ENCODE measurements at places on chromosomes 5 and 9. TPM values are rescaled to one million over a fixed set of nuclear protein-coding genes. Genes with fewer than 3 reads are reported as not detected.

The ARID3C gene
- total RNA-seq, result not detected

GRCh38 chr9:135016876-135017275 lies 70.6 kb upstream of the OLFM1 start:
- H3K27ac ChIP-seq, result no peak overlapping the region
- no peak overlapping the region for H3K4me3 ChIP-seq
- H3K36me3 ChIP-seq, result no peaks in the 10 kb centered on the region

DNA sequence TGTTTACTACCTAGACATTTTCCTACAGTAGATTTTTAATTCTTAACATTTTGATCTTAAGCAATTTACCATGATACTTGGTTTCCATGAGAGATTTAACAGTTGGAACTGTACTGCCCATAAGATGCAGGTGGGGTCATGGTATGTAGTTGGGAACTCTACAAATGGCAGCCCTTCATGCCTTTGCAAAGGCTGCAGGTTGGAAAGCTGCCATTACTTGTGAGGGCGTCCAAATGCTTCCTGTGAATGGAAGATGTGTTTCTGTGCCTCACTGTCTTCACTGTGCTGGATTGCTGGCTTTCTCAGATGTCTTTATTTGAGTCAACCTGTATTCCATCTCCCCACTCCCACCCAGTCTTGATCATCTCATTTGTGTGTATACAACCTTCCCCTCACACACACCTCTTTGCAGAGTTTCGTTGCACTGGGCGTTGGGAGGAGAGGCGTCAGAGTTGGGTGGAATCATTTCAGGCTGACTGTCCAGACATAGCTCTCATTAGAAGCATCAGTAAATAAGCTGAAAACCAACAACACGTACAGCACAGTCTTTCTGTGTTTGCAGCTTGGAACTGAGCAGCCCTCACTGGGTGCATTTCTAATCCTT lies 14.8 kb upstream of the ABL1 start:
- H3K4me3 ChIP-seq, result no peak overlapping the region
- DNase-seq, result no peak
- H3K36me3 ChIP-seq, result no peaks in the 10 kb centered on the region
- H3K4me1 ChIP-seq, result peaks cover 11% of the 10 kb centered on the region
- no peaks in the 10 kb centered on the region for H3K27me3 ChIP-seq

DNA sequence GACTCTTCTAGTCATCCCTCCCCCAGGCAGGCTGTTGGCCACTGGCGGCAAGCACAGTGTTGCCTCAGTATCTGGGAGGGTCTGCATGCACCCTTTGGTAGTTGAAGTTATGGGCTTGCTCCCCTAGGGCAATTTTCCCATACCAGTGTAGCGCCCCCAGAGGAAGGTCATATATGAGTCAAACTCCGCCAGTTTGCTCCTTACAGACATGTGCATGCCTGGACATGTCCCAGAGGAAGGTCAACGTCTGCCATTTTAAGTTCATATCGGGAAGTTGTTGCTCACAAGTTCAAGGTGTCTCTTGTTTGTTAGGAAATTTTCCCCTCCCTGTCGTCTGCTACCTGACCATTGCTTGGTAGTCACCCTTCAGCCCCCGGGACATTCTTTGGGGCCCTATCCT lies 51.3 kb upstream of the MROH2B start:
- H3K4me3 ChIP-seq, result no peak overlapping the region
- no peak overlapping the region for H3K27ac ChIP-seq
- H3K27me3 ChIP-seq, result no peaks in the 10 kb centered on the region
- H3K4me1 ChIP-seq, result no peaks in the 10 kb centered on the region
- DNase-seq, result no peak

GRCh38 chr5:167767795-167768194 lies 523.6 kb upstream of the WWC1 start:
- H3K27me3 ChIP-seq, result peaks cover 5% of the 10 kb centered on the region
- DNase-seq, result no peak
- H3K36me3 ChIP-seq, result no peaks in the 10 kb centered on the region
- H3K27ac ChIP-seq, result no peak overlapping the region

The PCSK1 gene
- not detected for total RNA-seq

The RMI1 gene
- total RNA-seq, result 5.4 TPM

The SLC36A2 gene
- total RNA-seq, result not detected

- no peaks in the 10 kb centered on the region for H3K36me3 ChIP-seq
- H3K4me3 ChIP-seq, result no peak overlapping the region
- H3K27me3 ChIP-seq, result no peaks in the 10 kb centered on the region
- no peaks in the 10 kb centered on the region for H3K4me1 ChIP-seq
- no peak for DNase-seq
These were observed 42.8 kb downstream of the CAMSAP1 start for GRCh38 chr9:135864447-135865049.

DNA sequence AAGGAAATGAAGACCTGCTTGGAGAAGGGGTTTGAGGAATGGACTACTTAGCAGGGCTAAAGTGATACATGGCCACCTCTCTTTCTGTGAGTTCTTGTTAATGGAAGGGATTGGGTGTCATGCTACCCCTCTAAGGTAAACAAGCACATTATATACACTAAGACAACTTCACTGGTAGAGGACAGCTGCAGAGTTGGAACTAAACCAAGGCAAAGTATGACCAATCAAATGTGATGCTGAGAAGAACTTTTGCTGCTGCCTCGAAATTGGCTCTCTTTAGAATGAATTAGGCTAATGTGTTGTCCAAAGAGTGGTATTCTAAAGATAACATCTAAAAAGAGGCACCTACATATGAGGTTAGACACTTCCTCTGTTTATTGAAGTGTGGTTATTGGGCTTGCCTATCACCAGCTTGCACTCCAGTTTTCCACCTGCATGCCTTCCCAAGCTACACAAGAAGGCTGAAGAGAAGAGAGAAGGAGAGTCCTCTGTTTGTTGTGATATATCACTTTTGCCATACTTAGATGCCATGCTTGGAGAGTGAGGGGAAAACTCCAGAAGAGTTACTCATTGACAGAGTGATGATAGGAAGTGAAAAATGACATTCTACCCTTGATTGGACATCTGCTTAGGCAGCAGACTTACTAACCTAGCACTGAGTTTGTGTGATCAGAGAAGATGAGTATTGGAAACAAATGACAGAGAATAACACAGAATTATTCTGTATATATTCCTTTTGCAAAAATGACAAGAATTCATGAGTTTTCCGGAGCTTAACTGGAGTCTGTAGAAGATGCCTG lies 536.1 kb downstream of the ZNF608 start:
- no peak overlapping the region for H3K4me3 ChIP-seq
- no peaks in the 10 kb centered on the region for H3K36me3 ChIP-seq
- no peak overlapping the region for H3K27ac ChIP-seq
- no peak for DNase-seq
- no peaks in the 10 kb centered on the region for H3K4me1 ChIP-seq
- H3K27me3 ChIP-seq, result no peaks in the 10 kb centered on the region

The FAXDC2 gene
- 79.0 TPM for total RNA-seq

DNA sequence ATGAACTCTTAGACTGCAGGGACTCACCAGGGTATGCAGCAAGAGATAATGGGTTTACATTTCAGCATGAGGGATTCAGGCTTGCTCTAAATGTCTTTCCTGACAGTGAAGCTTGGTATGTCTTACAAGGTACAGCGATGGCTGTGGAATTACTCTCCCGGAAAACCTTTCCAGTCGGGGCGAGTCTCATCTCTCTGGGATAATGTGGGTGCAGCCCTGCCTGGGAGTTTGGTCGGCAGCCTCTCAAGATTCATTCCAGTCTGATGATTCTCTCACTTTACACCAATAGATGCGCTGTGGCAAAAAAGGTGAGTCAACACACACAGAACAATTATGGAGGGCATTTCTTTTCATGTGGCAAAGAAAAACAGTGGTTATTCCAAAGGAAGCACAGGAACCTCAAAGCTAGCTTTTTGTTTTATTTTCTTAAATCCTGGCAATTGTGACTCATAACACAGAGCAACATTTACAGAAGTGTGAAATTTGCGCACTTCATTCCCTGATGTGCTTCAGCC lies 190.3 kb downstream of the DCP2 start:
- no peak for DNase-seq
- H3K4me3 ChIP-seq, result no peak overlapping the region
- H3K27ac ChIP-seq, result no peak overlapping the region
- H3K4me1 ChIP-seq, result no peaks in the 10 kb centered on the region

DNA sequence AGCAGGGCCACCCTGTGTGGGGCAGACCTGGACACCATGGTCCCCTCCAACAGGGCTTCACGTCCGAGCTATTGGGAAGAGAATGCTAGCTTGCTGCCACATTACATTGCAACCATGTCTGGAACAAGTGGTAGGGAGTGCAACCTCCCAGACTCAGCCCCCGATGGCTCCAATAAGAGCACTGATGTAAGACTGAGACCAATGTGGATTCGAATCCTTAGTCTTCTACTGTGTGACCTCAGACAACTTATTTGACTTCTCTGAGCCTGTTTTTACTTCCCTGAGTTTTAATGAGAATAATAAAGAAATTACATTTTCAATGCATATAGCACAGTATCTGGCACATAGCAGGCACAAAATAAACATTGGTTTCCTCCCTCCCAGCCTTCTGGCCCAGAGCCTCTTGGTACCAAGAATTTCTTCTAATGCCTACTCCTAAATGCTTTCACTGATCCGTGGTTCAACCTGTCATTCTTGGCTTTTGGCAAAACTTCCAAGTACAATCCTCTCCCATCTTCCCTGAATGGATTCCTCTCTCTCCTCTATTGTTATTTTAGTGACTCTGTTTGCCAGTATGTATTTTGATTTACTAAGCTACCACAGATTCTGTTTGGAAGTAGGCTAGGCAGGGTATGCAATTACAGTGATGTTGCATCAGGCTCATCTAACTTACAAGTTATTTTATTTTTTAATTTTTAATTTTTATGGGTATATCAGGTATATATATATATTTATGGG lies 34.6 kb upstream of the COL15A1 start:
- no peaks in the 10 kb centered on the region for H3K27me3 ChIP-seq
- no peak for DNase-seq
- no peaks in the 10 kb centered on the region for H3K36me3 ChIP-seq

DNA sequence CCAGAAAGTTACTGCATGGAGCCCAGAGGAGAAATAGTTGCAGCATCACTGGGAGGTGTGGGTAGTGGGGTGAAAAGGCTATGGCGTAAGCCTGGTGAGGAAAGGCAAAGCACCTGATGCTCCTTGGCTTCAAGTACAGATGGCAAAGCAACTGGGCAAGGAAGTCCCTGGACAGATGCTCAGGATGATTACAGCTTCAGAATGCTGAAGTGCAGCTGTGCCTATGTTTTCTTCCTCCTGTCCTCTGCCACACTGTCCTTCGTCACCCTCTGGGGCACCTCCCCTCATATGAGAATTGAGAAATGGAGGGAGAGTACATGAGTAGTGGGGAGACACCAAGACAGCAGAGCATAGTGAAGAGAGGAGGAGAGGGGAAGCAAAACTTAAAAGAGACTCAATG lies 328.0 kb downstream of the PDE4D start:
- H3K27ac ChIP-seq, result no peak overlapping the region
- no peaks in the 10 kb centered on the region for H3K4me1 ChIP-seq
- H3K4me3 ChIP-seq, result no peak overlapping the region
- H3K27me3 ChIP-seq, result no peaks in the 10 kb centered on the region
- DNase-seq, result no peak

GRCh38 chr5:68264024-68264956 lies 48.7 kb downstream of the PIK3R1 start:
- H3K27ac ChIP-seq, result peak overlapping the region; percentile 71
- no peak for DNase-seq
- no peaks in the 10 kb centered on the region for H3K36me3 ChIP-seq
- no peaks in the 10 kb centered on the region for H3K27me3 ChIP-seq
- H3K4me1 ChIP-seq, result peaks cover 75% of the 10 kb centered on the region

GRCh38 chr5:142769251-142769792 lies 855 bp upstream of the ARHGAP26 start:
- peak overlapping the region; percentile 96 for H3K4me3 ChIP-seq
- no peaks in the 10 kb centered on the region for H3K27me3 ChIP-seq
- no peaks in the 10 kb centered on the region for H3K36me3 ChIP-seq
- H3K4me1 ChIP-seq, result peaks cover 21% of the 10 kb centered on the region
- peak overlapping the region; percentile 82 for H3K27ac ChIP-seq

The DND1 gene
- total RNA-seq, result 0.84 TPM

The IFNB1 gene
- not detected for total RNA-seq

The ZFP37 gene
- 2.4 TPM for total RNA-seq

DNA sequence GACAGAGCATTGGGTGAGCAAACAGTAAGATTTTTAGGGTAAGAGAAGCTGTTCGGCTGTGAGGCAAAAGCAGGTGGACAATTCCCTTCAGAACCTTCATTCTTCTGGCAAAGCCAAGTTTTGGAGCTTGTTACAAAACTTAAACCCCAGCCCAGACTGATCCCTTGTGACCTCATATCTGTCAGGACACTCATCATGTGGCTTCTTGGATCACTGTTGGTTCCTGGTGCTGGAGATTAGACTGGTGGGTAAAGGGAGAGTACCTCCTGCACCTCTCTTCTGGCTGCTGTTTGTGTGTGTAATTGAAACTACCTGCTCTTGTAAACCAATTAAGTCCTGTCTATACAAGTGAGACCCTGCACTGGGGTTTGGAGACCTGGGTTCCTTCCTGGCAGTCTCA lies 21.0 kb downstream of the LARP1 start:
- no peak overlapping the region for H3K27ac ChIP-seq
- peaks cover 33% of the 10 kb centered on the region for H3K4me1 ChIP-seq
- no peak for DNase-seq
- H3K27me3 ChIP-seq, result no peaks in the 10 kb centered on the region
- no peak overlapping the region for H3K4me3 ChIP-seq
- H3K36me3 ChIP-seq, result no peaks in the 10 kb centered on the region

- no peaks in the 10 kb centered on the region for H3K36me3 ChIP-seq
- peaks cover 25% of the 10 kb centered on the region for H3K4me1 ChIP-seq
- DNase-seq, result no peak
- peak overlapping the region; percentile 78 for H3K4me3 ChIP-seq
These were observed 399 bp downstream of the NUP155 start for GRCh38 chr5:37370550-37370863.

The SLC46A2 gene
- total RNA-seq, result 17.0 TPM

DNA sequence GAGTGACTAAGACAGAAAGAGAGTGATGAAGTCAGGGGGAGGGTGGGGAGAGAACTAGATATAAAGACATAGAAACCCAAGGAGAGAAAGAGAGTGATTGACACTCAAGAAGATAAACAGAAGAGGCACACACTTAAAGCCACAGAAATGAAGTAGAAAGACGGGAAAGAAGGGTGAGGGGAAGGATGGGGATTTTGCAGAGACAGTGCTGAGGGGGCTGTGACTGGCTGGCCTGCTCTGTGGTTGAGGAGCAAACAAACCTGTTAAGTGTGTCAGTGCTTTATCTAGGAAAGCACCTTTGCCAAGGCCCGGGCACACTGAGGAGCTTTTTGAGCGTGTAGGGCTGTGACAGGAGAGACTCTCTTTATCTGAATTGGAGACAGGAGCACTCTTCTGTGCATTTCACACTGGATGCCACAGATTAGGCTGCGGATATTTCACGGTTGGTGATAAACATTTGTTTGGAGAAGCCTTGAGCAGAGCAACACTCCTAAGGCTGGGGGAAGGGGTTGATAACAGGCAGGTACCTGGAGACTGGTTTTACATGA lies 109.1 kb downstream of the DOCK2 start:
- H3K36me3 ChIP-seq, result peaks cover 21% of the 10 kb centered on the region
- no peak overlapping the region for H3K27ac ChIP-seq
- H3K4me1 ChIP-seq, result no peaks in the 10 kb centered on the region
- H3K27me3 ChIP-seq, result no peaks in the 10 kb centered on the region
- H3K4me3 ChIP-seq, result no peak overlapping the region

The CDC20B gene
- total RNA-seq, result not detected

- no peaks in the 10 kb centered on the region for H3K36me3 ChIP-seq
- no peak for DNase-seq
- no peaks in the 10 kb centered on the region for H3K27me3 ChIP-seq
- H3K4me3 ChIP-seq, result no peak overlapping the region
- peaks cover 58% of the 10 kb centered on the region for H3K4me1 ChIP-seq
- peak overlapping the region; percentile 79 for H3K27ac ChIP-seq
These were observed 11.9 kb upstream of the TNIP1 start for GRCh38 chr5:151092762-151093161.
